Uterus (tissue), 4 donors: ENCODE measurements at places on chromosomes 1 and 21. TPM values are rescaled to one million over a fixed set of nuclear protein-coding genes. Genes with fewer than 3 reads are reported as not detected.
A peak's percentile ranks its signal among the peaks of the same experiment; 100 is the strongest.

GRCh38 chr1:43786960-43787359, 79.6 kb downstream of the ST3GAL3 start:
- H3K27me3 ChIP-seq: no peaks in the 10 kb centered on the region
- no peak overlapping the region for H3K4me3 ChIP-seq
- no peaks in the 10 kb centered on the region for H3K36me3 ChIP-seq
- DNase-seq: peak; percentile 52
- peak overlapping the region; percentile 73 for H3K27ac ChIP-seq

The KCNE2 gene
- 0.85 TPM for total RNA-seq

DNA sequence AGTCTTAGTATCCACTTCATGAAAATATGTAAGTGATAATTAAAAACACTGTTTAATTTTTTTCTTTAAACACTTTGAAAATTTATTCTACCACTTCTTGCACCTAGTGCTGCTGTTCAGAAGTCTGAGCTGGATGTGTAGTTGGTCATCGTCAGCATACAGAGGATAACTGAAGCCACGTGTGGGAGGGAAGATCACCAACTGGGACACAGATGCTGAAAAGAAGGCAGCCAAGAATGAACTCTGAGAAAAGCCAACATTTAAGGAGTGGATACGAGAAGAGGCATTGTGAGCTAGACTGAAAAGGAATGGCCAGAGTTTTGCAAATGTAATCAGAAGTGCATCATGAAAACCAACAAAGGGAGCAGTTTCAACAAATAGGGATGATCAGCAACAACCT, 24.6 kb upstream of the CLCA4 start:
- H3K36me3 ChIP-seq: no peaks in the 10 kb centered on the region
- H3K4me1 ChIP-seq: no peaks in the 10 kb centered on the region
- no peaks in the 10 kb centered on the region for H3K27me3 ChIP-seq
- H3K4me3 ChIP-seq: no peak overlapping the region
- H3K27ac ChIP-seq: no peak overlapping the region

DNA sequence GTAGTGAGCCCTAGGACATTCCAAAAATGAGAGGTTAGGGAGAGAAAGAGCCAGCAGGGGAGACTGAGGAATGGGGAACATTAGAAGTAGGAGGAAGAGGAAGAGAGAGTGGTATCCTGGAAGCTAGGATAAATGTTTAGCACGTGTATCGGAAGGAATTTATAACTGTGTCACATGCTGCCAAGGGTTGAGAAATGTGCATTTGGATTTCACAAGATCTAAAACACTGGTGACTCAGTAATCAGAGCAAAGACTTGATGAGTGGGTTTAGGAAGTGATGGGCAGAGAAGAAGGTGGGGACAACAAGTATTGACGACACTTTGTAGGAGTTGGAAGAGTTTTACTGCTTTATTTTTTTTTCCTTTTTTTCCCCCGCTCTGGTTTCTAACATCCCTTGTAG, 193.9 kb downstream of the FMN2 start:
- DNase-seq: no peak
- no peaks in the 10 kb centered on the region for H3K27me3 ChIP-seq
- no peak overlapping the region for H3K4me3 ChIP-seq
- no peak overlapping the region for H3K27ac ChIP-seq
- H3K36me3 ChIP-seq: no peaks in the 10 kb centered on the region

The PTPN14 gene
- total RNA-seq: 13.2 TPM

DNA sequence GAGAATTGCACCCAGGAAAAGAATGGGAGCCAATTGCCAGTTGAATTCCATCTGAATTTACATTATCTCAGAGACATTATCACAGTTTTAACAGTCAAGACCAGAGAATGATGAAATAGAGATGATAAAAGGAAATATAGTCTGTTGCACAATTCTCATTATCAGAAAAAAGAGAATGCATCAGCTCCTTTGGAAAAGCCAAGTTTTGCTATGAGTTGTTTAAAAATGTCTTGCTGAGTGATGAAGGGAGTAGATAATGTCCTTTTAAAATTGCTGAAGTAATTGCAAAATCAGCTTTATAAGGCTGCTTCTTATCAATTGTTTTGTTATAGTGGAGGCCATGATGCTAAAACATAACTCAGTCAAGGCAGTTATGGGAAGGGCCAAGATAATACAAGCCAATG, 37.9 kb upstream of the EEIG2 start:
- no peaks in the 10 kb centered on the region for H3K4me1 ChIP-seq
- H3K27me3 ChIP-seq: no peaks in the 10 kb centered on the region
- no peak overlapping the region for H3K4me3 ChIP-seq
- no peak overlapping the region for H3K27ac ChIP-seq
- no peaks in the 10 kb centered on the region for H3K36me3 ChIP-seq

- no peak for DNase-seq
- H3K4me1 ChIP-seq: no peaks in the 10 kb centered on the region
- H3K36me3 ChIP-seq: no peaks in the 10 kb centered on the region
- no peak overlapping the region for H3K4me3 ChIP-seq
- H3K27ac ChIP-seq: peak overlapping the region; percentile 72
These were observed 89.8 kb downstream of the MRPL37 start for GRCh38 chr1:54289712-54290233.

DNA sequence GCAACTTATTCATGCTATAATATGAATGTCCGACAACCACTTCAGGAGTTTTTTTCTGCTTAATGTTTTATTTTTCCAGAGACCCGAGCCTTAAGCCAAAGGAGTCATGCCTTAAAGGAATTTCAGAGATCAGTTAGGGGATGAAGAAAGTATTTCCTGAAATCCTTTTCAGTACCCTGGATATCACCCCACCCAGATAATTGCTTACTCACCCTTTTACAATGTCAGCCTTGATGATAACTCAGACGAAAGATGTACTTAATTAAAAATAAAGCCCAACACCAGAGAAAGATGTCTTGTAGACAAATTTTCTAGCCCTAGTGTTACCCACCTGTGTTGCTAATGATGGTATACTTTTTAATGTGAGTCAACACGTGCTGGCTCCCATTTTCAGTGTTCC, 124.1 kb downstream of the XCL2 start:
- DNase-seq: no peak
- H3K27ac ChIP-seq: no peak overlapping the region
- H3K36me3 ChIP-seq: no peaks in the 10 kb centered on the region
- H3K4me1 ChIP-seq: no peaks in the 10 kb centered on the region
- no peaks in the 10 kb centered on the region for H3K27me3 ChIP-seq
- H3K4me3 ChIP-seq: no peak overlapping the region

- H3K27me3 ChIP-seq: no peaks in the 10 kb centered on the region
- H3K4me3 ChIP-seq: peak overlapping the region; percentile 42
These were observed 631 bp upstream of the SPATC1L start for GRCh38 chr21:46184625-46185555.

DNA sequence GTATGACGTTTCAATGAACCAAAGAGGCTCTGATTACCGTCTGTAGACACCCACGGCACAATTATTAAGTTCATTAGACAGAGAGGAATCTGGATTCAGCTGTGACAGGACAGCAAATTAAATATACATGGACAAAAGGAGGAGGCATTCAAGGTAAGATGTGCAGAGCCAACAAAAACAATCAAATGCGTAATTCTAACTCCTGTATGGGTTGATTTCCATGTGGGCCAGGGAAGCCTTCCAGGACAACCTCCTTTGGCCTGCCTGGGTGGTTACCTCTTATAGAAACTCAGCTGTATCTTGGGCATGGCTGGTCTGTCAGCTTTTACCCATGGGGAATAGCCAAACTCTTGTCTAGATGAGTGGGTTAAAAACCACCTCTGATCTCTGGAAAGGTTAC, 43.8 kb downstream of the CCN1 start:
- H3K36me3 ChIP-seq: no peaks in the 10 kb centered on the region
- H3K4me1 ChIP-seq: no peaks in the 10 kb centered on the region
- H3K27ac ChIP-seq: no peak overlapping the region
- no peak overlapping the region for H3K4me3 ChIP-seq

The NAXE gene
- 42.0 TPM for total RNA-seq

The ATP5PF gene
- 80.3 TPM for total RNA-seq

The OPRD1 gene
- total RNA-seq: not detected

The PPIAL4G gene
- total RNA-seq: not detected

DNA sequence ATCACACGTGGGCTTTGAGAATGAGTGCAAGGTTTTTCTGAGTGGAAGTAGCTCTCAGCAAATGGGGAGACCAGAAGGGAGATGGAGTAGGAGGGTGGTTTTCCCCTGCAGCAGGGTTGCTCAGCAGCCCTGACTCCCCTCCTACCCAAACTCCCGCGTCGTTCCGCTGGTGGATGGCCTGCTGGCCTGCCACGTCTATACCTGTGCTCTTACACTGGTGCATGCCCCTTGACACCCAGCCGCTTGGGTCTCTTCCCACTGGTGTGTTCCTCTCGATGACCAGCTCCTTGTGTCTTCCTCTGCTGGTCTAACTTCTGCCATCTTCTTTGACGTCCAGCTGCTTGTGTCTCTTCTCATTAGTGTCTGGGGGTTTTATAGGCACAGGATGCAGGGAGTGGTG, 1797.9 kb downstream of the NCAM2 start:
- H3K4me1 ChIP-seq: no peaks in the 10 kb centered on the region
- H3K27ac ChIP-seq: no peak overlapping the region

GRCh38 chr1:167219194-167219593, 1.5 kb upstream of the POU2F1 start:
- no peaks in the 10 kb centered on the region for H3K4me1 ChIP-seq
- H3K27ac ChIP-seq: no peak overlapping the region
- no peaks in the 10 kb centered on the region for H3K36me3 ChIP-seq
- H3K27me3 ChIP-seq: no peaks in the 10 kb centered on the region
- no peak for DNase-seq
- peak overlapping the region; percentile 55 for H3K4me3 ChIP-seq

- H3K4me3 ChIP-seq: peak overlapping the region; percentile 62
- H3K27ac ChIP-seq: peak overlapping the region; percentile 75
- H3K36me3 ChIP-seq: no peaks in the 10 kb centered on the region
- no peak for DNase-seq
- H3K27me3 ChIP-seq: no peaks in the 10 kb centered on the region
These were observed 714 bp downstream of the DFFA start for GRCh38 chr1:10471411-10472219.

DNA sequence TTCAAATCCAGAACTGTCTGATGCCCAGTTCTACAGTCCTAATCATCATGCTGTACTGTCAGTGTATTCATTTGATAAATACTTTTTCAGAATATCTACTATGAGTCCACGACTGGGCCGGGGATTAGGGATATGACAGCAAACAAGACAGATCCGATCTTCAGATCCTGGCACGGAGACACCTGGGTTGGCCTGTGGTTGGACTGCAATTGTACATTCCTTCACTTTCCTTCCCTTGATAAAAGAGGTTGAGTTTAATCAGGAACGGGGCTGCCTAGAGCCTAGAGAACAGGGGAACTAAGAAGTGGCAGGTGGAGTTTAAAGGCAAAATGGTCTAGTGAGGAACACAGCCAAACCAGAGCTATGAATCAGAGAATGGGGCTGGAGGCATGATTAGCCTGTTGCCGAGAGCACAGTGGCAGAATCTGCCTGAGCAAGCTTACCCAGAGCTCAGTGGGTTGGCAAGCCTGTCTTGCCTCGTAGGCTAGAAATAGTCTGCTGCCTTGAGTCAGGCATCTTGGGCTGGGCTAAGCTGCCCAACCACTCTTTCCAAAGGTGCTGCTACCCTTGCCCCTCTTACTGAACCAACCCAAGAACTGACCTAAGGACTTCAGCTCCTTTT, 38.1 kb upstream of the PTCH2 start:
- DNase-seq: no peak
- H3K36me3 ChIP-seq: no peaks in the 10 kb centered on the region
- H3K4me3 ChIP-seq: no peak overlapping the region
- no peak overlapping the region for H3K27ac ChIP-seq
- no peaks in the 10 kb centered on the region for H3K27me3 ChIP-seq

The TNFRSF4 gene
- 1.5 TPM for total RNA-seq

DNA sequence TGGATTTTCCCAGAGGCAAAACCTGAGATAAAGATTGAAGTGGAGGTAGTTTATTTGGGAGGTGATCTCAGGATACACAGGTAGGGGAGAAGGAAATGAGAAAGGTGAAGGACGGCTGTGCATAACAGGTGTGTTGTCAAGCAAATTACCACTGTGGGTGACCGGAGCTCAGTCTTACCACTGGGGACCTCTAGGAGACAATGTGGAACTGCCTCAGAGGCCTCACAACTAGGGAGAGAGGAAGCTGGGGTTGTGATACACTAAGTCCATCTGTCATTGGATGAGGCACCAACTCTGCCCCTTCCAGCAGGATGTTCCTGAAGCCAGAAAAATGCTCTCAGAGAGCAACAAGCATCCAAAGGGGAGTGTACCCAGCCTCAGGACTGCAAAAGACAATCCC, 32.6 kb downstream of the GRIK3 start:
- no peak overlapping the region for H3K27ac ChIP-seq
- no peak overlapping the region for H3K4me3 ChIP-seq
- no peak for DNase-seq
- no peaks in the 10 kb centered on the region for H3K27me3 ChIP-seq

DNA sequence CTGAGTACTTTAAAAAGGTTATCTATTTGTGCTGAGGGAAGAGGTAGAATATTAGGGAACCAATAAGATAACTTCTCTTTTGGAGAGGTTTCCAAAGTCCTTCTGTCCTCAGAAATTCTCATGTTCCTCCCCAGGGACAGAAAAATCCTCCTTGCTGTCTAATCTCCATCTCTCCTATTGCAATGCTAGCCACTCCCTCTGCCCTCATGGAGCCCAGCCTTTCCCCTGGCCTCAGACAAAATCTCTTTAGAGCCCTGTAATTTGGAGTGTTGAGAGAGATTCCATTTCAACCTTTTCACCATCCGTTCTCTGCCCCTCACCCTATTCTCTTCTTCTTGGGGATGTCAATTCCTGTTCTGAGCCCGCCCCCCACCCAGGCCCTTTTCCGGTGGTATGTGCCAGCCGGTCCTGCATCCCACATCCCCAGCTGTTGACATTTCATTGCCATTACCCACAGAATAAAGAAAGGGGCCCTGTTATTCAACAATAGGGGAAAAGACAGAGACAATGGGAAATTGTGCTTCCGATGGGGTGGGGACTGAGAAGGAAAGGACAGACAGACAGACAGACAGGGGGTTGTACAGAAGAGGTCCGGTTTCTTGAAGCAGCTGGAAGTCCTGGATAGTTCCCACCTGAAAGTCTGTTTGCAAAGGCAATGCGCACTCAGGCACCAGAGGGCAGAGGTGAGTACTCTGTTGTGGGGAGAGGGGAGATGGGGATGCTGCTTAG, at the start of gene HAPLN2:
Gene HAPLN2 (plus strand): TSS at position 563 of the 729 bp plus-strand sequence. CDS start 4,076 bp downstream, outside the sequence.
- no peaks in the 10 kb centered on the region for H3K4me1 ChIP-seq
- no peak for DNase-seq
- H3K27ac ChIP-seq: peak within 1 kb of the TSS; percentile 27

DNA sequence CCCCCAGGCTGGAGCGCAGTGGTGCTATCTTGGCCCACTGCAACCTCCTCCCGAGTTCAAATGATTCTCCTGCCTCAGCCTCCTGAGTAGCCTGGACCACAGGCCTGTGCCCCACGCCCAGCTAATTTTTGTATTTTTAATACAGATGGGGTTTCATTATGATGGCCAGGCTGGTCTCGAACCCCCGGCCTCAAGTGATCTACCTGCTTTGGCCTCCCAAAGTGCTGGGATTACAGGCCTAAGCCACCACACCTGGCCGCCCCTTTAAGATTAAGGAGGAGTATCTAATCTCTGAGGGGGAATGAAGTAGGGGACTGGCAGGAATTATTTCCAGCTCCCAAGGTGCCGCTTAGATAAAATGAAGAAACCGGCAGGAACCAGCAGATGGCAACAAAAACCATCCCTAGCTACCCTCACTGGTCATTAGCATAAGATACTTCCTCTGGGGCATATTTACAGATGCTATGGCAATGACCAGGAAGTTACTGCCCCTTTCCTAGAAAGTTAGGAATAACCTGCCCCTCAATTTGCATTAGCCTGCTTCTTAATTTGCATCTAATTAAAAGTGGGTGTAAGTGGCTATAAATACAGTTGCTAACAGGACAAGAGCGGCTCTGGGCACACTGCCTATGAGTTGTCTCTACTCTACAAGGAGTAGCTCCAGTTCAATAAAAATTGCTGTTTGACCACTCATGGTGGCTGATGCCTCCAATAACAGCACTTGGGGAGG, 7.1 kb upstream of the NSUN4 start:
- DNase-seq: no peak
- no peaks in the 10 kb centered on the region for H3K27me3 ChIP-seq
- no peaks in the 10 kb centered on the region for H3K36me3 ChIP-seq
- H3K4me3 ChIP-seq: no peak overlapping the region
- H3K4me1 ChIP-seq: no peaks in the 10 kb centered on the region
- no peak overlapping the region for H3K27ac ChIP-seq
